SHP77 treated with DMSO at 0.1 percent for 48 hours (cell line): ENCODE measurements at places on chromosomes 2 and 18.
A peak's percentile ranks its signal among the peaks of the same experiment; 100 is the strongest.

DNA sequence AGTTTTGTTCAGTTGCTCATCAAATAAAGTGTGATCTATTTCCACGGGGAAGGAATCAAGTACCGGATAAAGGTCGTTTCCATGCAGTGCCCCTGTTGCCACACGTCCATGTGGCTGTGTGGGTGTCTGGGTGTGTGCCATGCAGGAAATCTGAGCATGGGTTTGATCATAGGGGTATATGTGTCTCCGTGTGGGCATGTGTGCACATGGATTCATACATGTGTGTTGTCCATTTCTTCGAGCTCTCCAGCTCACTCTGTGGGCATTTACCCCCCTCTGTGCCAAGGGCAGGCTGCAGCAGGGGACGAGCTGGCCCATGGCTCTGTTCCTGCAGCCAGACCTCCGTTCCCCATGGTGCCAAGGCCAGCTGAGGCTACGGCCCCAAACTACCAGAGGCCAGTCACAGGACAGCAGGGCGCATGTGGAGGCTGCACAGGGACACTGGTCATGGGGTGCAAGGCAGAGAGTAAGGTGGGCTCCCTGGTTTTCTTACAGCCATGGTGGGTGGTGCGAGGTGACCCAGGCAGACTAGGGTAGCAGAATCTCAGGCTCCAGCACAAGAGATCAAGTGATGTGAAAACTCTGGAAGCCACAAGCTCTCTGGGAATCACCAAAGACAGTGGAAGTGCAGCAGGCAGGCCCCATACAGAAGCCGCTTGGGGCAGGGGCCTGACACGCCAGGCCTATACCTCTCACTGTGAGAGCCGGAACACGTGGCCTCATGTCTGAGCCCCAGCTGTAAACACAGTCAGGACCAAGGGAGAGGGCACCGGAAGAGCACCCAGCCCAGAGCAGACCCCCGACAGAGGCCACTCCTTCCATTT is 66.4 kb upstream of the RAB6C start:
- DNase-seq: no peak

- no peak for DNase-seq
Measured at GRCh38 chr2:170162271-170162632, 15.7 kb upstream of the MYO3B start.

- no peak for DNase-seq
Measured at GRCh38 chr18:57219964-57220363, 73.1 kb downstream of the BOD1L2 start.

DNA sequence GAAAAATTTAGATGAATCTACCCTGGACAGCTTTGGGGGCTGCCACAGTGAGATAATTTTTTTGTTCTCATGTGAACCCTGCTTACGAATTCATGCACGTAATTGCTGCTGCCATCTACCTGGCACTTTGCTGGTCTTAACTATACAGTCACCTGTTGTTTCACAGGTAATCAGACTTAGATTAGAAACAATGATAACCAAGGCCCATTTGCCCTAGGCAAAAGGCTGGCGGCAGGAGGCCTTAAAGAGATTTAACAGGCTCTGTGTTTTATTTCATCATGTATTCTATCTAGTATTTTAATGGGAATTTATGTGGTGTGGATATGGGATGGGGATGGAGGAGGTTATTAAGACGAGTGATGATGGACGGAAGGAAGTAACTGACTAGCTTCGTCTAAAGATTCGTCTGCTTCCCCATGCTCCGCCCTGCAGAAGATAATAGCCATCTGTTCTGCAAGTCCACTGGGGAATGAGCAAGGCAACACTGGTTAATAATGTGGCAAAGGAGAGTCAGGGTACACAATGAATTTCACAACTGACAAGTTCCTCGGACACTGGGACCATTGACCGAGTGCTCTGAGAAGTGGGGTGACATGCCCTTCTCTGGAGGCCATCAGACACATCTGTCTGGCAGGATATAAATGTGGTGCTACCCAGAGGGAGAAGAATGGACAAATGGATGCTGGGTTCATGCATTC is 291.8 kb upstream of the TNP1 start:
- no peak for DNase-seq

- DNase-seq: no peak
Measured at GRCh38 chr2:37581433-37581832, 90.0 kb downstream of the CDC42EP3 start.

GRCh38 chr2:54079331-54079730 is 36.1 kb upstream of the ACYP2 start:
- no peak for DNase-seq

- DNase-seq: peak; percentile 12
Measured at GRCh38 chr2:86372641-86373502, 35.4 kb upstream of the REEP1 start.

GRCh38 chr2:112121682-112122254 is 16.4 kb upstream of the FBLN7 start:
- DNase-seq: peak; percentile 5

GRCh38 chr2:178886006-178886405 is 78.8 kb upstream of the TTN start:
- DNase-seq: no peak

DNA sequence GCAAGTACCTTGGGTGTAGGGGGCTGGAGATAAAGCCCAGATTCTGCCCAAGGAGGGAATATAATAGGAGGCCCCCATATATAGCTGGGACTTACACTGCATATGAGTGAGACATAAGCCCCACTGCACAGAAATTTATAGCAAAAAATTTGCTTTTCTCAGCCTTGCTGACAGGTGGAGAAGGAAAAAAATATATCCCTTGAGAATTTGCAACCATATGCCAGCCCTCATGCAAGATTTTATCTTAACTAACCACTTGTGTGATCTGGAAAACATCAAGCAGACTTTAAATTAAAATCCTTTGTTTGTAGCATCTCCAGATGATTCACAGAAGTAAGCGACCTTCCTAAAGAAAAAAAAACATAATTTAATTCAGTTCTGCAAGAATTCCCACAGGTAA is 288.2 kb downstream of the BCL2 start:
- no peak for DNase-seq

- no peak for DNase-seq
Measured at GRCh38 chr2:128663371-128664050, 344.8 kb upstream of the HS6ST1 start.

DNA sequence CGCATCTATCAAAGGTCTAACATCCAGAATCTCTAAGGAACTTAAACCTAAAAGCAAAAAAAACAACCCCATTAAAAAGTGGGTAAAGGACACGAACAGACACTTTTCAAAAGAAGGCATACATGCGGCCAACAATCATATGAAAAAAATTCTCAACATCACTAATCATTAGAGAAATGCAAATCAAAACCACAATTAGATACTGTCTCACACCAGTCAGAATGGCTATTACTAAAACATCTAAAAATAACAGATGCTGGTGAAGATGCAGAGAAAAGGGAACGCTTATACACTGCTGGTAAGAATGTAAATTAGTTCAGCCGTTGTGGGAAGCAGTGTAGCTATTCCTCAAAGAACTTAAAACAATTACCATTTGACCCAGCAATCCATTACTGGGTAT is 38.0 kb downstream of the PPP3R1 start:
- DNase-seq: no peak

DNA sequence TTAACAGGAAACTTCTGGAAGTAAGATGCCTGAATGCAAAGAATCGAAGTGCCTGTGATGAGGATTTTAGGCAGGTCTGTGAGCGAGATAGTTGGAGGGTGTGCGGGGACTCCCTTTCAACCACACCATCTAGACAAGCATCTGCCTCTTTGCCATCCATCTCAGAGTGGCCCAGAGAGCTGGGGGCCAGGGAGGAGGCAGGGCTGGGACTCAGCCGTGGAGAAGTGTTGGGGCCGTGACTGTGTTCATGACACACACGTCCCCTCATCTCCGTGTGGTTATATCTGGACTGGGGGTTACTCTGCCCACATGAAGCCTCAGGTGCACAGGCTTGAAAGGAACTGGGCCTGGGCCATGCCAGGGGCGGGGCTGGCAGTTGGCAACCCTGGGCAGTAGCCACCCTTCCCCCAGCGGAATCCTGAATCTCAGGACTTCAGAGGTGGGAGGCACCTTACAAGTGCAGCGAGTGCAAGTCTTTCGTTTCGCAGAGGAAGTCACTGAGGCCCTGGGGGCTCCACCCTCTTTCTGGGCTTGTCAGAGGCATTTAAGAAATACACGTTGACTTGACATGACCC is 112.5 kb downstream of the SLC4A3 start:
- no peak for DNase-seq

- no peak for DNase-seq
Measured at GRCh38 chr2:217705461-217705860, 297.3 kb downstream of the TNS1 start.

- DNase-seq: no peak
Measured at GRCh38 chr2:146870691-146871090, 974.1 kb upstream of the ACVR2A start.
